CD8-positive, alpha-beta memory T cell (primary cell): ENCODE measurements at places on chromosomes 12 and 14. TPM values are rescaled to one million over a fixed set of nuclear protein-coding genes. Genes with fewer than 3 reads are reported as not detected.

EMP1 gene
- 9.6 TPM for total RNA-seq

KCNH3 gene
- total RNA-seq = 3.1 TPM

RDH16 gene
- 0.31 TPM for total RNA-seq

EFCAB11 gene
- 9.8 TPM for total RNA-seq

EML5 gene
- total RNA-seq = 3.6 TPM

GLTP gene
- 39.3 TPM for total RNA-seq

PLEKHA5 gene
- 5.5 TPM for total RNA-seq

GPR33 gene
- not detected for total RNA-seq

TAS2R9 gene
- not detected for total RNA-seq

MYRFL gene
- total RNA-seq = not detected
